Hepatocyte (in vitro differentiated cells): ENCODE measurements at places on chromosomes 7 and 10.

GRCh38 chr10:12501841-12502525, 152.6 kb downstream of the CAMK1D start:
- DNase-seq = peak; percentile 18

GRCh38 chr7:26141077-26141476, 10.9 kb upstream of the NFE2L3 start:
- DNase-seq = no peak

DNA sequence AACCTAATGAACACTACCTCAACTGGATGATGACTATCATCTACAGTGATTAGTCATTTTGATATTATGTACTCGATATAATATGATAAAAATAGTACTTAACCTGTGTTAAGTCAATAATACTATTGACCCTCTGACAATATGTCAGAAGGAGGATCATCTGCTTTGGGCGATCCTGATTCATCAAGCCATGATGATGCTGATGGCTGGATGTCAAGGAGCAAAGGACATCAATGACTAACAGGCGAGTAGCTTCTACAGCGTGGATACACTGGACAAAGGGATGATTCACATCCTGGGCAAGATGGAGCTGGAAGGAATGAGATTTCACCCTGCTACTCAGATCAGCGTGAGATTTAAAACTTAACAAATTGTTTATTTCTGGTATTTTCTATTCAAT, 94.4 kb upstream of the SKAP2 start:
- DNase-seq = no peak

- no peak for DNase-seq
These were observed 69.1 kb downstream of the TFPI2 start for GRCh38 chr7:93821463-93821862.

DNA sequence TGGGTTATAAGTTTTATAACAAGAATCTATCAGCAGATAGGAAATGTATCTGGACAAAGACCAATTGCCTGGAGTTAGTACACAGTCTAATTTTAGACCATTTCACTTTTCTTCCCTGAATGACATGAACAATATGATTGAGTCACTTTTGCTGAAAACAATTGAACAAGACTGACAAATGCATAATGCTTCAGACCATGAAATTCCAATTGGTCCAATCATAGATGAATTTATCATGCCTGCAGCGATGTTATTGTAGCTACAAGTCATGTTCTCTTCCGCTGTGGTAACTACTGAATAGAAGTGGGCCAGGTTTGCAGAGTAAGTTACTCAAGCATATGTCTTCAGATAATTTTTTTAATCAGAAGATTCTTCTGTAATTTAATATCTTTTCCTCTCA, 73.4 kb downstream of the VSTM2A start:
- no peak for DNase-seq

GRCh38 chr10:106226142-106226541, 938.4 kb downstream of the SORCS1 start:
- DNase-seq = no peak

GRCh38 chr7:18508443-18509427, 13.2 kb downstream of the HDAC9 start:
- peak; percentile 34 for DNase-seq

GRCh38 chr7:29302666-29303395, 108.3 kb downstream of the CHN2 start:
- DNase-seq = no peak

GRCh38 chr10:29265210-29265768, 23.6 kb upstream of the LYZL1 start:
- DNase-seq = no peak

DNA sequence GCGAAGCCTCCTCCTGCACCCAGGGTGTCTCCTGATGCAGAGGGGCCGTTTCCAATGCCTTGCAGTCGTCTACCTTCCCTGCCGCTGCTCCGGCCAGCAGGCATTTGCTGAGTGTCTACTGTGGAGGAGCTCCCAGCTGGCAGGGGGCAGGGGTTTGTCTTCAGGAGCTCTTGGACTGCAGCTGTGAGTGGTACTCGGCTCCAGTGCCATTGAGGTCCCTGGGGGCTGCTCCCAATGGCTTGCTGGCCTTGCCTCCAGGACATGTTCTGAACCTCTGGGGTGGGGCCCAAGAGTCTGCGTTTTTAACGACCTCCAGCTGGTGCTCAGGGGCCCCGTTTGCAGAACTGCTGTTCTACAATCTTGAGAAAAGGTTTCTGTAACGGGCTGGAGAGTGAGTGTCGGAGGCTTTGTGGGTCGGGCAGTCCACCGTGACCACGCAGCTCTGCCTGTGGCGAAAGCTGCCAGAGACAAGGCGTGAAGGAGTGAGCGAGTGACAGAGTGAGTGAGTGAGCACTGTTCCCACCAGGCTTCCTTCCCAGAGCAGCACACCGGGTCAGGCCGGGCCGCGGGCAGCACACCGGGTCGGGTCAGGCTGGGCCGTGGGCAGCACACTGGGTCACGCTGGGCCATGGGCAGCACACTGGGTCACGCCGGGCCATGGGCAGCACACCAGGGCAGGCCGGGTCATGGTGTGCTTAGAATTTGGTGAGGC, 520.2 kb downstream of the PTPRN2 start:
- no peak for DNase-seq

- DNase-seq = no peak
These were observed 154.8 kb downstream of the RPS24 start for GRCh38 chr10:78188446-78188845.

DNA sequence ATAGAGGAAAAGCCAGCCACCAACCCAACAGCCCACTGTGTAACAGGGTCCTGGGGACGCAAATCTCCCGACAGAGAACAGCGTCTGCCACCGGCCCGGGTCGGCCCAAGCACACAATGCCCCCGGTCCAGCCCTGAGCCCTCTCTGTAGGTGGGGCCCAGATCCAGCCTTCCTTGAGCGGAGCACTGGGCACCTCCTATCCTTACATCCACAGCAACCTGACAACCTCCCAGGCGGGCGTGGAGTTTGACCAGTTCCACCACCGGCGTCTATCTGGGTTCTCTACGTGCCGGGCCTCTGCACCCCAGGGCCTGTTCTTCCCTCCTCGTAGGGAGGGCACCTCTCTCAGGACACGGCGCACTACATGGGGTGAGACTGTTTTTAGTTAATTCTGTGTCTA, 109.0 kb downstream of the CYTH3 start:
- no peak for DNase-seq
